ENCODE measurements at places on chromosomes 3 and 15.

- DNase-seq: no peak
These were observed 98.8 kb downstream of the XXYLT1 start for GRCh38 chr3:195172039-195172684.

DNA sequence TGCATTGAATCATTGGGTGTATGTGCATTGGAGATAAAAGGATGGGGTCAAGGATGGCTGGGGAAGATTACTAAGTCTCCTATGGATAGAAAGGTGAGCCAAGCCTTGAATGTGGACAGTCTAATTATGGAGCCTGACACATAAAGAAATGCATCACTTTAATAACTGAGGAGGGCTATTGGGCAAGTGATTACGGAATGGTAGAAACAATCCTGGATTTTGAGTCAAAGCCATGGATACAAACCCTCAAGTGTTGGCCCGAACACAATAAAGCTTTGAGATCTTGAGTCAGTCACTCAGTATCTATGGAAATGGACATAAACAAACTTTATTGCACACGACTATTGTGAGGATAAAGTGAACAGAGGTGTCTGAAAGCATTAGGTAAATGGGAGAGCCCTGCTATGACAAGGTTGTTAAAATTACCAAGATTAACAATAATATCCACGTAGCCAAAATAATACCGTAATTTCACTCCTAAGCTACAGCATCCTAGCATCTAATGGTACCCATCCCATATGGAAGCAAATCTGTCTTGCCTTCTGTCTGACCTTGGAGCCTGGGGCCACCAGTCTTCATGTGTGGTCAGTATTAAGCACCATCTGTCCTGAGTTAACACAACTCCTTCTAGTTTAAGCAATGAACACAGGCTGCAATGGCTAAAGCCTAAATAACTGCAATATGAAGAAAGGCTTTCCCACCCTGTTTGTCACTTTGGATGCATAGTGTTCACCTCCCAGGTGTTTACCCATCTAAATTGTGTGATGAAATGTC lies 136.9 kb upstream of the PRICKLE2 start:
- DNase-seq: no peak

- DNase-seq: no peak
These were observed 67.4 kb downstream of the NUP210 start for GRCh38 chr3:13352621-13353131.

DNA sequence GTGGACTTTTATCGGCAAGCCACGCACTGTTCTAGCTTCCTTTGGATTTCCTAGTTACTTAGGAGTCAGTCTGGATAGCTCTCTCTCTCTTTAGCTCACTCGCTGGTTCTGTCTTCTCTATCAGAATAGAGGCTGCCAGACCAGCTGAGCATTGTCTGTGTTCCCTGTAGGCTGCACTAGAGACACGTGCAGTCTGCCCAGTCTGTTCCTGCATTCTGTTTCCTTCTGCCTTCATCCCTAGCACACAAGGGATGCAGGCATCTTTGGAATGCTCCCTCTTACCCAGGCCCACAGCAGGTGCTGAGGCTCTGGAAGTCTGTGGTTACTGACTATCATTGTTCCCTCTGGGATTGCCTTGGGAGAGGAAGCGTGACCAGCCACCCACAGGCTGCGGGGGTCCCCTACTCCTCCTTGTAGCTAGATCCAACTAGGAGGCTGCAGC lies 322.8 kb downstream of the ZNF621 start:
- DNase-seq: no peak

DNA sequence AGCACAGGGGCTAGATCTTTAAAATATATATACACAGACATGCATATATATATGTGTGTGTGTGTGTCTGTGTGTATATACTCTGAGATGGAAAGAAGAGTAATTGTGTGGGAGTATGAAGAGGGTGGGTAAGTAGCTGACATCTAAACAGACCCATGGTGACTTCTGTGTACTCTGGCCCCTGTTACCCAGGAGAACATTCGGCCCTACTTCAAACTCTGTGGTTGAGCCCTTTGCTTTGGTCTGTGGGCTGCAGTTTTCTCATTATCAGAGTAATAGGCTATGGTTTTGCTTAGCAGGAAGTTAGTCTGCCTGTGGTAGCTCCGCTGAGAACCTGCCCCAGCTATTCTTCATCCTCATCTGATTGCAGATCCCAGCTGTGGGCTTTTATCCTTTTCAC lies 141.4 kb downstream of the RBPMS2 start:
- no peak for DNase-seq

GRCh38 chr15:101162701-101163483 lies 89.0 kb downstream of the CHSY1 start:
- DNase-seq: no peak

DNA sequence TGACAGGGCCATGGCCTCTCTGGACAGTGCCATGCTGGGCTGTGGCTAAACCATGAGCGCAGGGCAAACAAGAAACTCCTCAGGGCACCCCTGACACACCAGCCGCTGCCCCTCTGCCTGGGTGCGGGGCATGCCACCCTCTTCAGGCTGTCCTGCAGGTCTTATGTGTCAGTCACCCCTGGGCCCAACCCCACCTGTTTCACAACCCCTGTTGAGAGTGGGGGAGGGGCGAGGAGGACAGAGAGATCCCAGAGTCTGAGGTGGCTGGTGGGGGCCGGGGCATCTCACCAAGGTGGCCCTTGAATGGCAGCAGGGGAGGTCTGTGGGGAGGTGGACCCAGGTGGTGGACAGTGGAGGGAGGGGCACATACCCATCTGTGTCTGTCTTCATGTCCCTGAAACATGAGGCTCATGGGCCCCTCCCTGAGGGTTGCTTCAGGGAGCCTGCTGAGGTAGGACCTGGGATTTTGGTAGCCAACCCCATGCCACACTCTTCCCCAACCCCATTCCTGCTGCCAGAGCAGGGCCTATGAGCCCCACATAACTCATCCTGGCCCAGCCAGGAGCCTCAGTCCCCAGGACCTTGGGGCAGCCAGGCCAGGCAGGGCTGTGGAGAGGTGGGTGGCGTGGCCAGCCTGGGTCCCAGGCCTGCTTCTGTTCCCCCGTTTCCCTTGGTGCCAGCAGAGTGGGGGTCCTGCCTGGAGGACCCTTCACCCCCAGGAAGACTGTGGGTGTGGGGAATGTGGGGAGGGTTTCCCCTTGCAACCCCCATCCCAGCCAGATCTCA lies 1.7 kb upstream of the STAB1 start:
- DNase-seq: no peak
